NCI-H146 (cell line): ENCODE measurements at places on chromosomes 6 and 20.

GRCh38 chr20:1301031-1301529 is 27.9 kb downstream of the SDCBP2 start:
- DNase-seq: no peak

- DNase-seq: no peak
Observed at GRCh38 chr20:38631155-38632022, 29.8 kb downstream of the ARHGAP40 start.

DNA sequence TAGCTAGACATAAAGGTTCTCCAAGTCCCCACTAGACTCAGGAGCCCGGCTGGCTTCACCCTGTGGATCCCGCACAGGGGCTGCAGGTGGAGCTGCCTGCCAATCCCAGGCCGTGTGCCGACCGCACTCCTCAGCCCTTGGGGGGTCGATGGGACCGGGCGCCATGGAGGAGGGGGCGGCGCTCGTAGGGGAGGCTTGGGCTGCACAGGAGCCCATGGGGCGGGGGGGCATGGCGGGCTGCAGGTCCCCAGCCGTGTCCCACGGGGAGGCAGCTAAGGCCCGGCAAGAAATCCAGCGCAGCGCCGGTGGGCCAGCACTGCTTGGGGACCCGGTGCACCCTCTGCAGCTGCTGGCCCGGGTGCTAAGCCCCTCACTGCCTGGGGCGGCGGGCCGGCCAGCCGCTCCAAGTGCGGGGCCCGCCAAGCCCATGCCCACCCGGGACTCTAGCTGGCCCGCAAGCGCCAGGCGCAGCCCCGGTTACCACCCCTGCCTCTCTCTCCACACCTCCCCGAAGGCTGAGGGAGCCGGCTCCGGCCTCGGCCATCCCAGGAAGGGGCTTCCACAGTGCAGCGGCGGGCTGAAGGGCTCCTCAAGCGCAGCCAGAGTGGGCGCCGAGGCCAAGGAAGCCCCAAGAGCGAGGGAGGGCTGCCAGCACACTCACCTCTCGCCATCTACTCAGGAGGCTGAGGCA is 26.5 kb upstream of the ID1 start:
- no peak for DNase-seq

GRCh38 chr6:108029226-108029921 is 45.2 kb downstream of the OSTM1 start:
- DNase-seq: peak; percentile 6

DNA sequence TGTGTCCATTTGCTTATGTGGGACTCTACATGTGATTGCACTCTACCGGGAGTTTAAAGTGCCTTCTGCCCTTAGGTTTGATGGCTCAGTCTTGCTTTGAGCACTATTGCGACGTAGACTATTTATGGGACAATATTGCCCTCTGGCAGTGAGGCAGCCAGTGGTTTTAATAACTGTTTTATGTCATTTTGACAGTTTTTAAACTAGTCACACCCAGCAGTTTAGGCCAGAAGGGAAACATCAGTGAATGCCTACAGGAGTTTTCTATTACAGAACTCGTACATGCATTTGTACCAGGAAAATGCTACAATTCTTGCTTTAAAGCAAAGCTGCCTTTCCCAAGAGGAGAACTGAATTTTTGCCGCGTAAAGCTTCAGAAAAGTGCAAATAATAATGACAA is 813.7 kb downstream of the KIF16B start:
- no peak for DNase-seq

- DNase-seq: no peak
Observed at GRCh38 chr6:32975886-32976285, 7.5 kb downstream of the BRD2 start.

DNA sequence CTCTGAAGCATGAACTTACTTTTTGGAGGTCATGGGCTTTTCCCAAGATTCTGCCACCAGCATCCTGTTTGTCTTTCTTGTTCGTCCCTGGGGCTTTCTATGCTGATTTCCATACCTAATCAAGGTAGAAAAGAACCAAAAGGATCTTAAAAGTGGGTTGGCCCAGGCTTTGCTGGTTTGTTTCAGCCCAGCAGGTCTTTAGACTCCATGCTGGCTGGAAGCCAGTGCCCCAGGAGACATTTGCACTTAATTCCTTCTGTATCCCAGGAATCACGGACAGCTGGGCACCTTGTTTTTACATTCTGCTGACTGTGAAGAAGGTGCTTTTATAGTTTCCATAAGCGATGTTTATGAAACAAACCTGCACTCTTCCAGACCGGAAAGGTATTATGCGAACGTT is 195.9 kb downstream of the CDH4 start:
- no peak for DNase-seq

DNA sequence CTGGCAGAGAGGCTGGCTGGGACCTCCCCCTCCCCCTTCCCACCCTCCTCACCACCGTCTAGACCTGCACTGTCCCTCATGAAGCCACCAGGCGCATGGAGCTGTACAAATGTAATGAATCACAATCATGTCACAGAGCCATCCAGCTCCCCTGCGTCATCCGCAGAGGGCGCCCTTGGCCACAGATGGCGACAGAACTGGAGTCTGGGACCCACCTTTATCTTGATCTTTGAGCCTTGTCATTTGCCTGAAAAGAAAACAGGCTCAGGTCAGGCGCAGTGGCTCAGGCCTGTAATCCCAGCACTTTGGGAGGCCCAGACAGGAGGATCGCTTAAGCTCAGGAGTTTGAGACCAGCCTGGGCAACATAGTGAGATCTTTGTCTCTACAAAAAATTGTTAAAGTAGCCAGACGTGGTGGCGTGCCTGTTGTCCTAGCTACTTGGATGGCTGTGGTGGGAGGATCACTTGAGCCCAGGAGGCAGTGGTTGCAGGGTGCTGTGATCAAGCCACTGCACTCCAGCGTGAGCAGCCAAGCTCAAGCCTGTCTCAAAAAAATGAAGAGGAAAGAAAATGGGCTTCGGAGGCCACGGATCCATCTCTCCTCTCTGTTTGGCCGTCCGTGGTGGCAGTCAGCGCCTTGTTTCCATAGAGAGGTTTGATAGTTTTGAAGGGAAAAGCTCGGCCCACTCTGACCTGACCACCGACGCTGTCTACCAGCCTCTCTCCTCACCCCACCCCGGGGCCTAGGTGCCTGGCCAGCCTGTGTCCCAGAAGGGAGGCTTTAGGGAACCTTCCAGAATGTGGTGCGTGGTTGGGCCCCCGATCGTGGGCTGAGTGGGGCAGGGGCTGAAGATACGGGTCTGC is 6.2 kb downstream of the COL9A3 start:
- peak; percentile 65 for DNase-seq

GRCh38 chr20:49676581-49677291 is 36.9 kb downstream of the B4GALT5 start:
- no peak for DNase-seq

- DNase-seq: no peak
Observed at GRCh38 chr6:116562614-116563013, 8.7 kb upstream of the RWDD1 start.
